A172 (cell line): ENCODE measurements at places on chromosomes 1 and 21. TPM values are rescaled to one million over a fixed set of nuclear protein-coding genes. Genes with fewer than 3 reads are reported as not detected.

GRCh38 chr1:28973596-28974421, 59.4 kb downstream of the EPB41 start:
- DNase-seq, result no peak

DNA sequence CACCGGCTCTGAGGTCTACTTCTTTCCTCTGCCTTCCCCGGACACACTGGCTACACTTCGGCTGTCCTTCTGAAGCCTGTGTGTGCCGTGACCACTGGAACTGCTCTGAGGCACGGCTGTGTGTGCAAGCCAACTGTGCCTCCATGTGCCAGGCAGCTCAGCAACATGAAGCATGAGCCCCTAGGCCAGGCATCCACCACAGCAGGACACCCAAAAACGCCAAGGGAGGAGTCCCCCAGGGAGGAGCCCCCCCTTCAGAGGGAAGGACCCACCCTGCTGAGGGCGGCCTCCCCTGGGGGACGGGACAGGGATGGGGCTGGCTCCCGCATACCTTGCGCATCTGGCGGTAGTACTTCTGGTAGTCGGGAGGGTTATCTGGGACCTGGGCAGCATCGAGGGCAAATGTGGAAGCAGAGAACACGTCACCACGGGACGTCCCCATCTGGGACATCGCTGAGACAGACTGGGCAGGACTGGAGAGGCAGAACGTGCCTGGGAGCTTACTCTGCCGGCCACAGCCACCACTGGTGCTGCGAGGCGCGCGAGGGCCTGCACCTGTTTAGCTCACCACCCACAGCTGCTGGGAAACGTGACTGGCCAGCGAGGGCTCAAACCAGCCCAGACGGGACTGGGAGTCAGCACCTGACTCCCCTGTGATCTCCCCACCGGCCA, 20.5 kb downstream of the LSS start:
- no peak for DNase-seq

GRCh38 chr1:43370564-43370963, 2.8 kb upstream of the ELOVL1 start:
- no peak for DNase-seq

DNA sequence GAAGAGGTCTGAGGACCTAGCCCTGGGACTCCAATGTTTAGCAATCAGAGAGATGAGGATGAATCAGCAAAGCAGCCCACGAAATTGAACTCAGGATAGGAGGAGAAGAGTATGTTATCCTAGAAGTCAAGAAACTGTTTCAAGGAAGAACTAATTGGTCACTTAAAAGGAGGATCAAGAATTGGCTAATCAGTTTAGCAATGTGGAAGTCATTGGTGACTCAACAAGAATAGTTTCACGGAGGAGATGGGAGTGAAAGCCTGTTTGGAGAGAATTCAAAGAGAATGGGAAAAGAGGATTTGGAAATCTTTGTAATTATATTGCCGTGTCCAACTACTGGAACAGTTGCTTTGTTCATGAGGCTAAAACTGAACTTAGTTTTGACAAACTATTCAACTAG, 7.4 kb downstream of the HMCN1 start:
- no peak for DNase-seq

GRCh38 chr1:16032388-16033102, 10.7 kb downstream of the CLCNKA start:
- peak; percentile 78 for DNase-seq

DNA sequence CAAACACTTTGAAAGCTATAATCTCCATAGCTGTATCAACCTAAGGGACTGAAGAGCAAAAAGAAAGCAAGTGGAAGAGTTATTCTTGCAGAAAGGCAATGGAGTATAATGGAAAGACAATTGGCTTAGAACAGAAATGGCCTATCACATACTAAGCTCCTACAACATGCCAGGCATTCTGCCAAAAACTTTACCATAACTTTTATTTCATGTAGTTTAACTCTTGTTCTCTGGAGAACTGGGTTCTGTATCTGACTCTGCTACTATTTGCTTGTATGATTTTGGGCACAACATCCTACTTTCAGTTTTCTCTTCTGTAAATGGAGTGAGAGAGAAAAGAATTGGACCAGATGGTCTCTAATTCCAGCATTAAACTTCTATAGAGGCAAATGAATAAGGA, 449.1 kb downstream of the GPATCH2 start:
- no peak for DNase-seq

DNA sequence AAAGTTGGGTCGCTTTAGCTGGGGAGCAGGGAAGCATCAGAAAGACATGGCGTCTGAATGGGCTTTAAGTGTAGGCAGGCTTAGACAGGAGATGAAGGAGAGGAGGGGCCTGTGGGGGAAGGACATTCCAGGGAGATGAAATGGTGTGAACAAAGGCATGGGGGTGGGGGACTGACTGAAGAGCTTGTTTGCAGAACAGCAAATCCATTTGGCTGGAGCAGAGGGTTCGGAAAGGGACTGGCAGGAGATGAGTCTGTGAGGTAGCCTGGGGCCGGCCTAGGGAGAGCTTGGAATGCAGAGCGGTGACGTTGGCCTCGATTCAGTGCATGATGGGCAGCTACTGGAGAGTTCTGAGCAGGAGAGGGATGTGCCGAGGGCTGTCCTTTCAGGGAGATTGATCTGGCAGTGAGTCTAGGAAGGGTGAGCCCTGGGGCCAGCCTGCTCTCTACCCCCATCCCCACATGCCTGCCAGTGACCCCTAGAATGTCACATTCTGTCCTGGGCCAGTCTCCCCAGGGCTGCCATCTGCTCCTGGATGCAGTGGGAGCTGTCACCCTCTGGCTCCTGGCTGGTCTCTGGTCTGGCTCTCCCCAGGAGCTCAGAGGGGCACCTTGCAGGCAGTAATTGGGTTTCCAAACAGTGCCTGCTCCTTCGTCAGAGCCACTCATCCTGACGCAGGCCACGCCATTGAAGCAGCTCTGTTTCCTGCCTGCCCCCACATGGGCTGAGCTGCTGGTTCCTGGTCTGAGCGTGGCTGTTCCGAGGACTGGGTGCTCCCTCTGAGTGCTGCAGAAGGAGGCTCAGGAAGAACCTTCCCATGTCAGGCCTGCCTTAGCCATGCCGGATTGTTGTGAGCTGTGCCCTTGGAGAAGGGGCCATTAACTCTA, 22.3 kb upstream of the TMEM222 start:
- peak; percentile 73 for DNase-seq

GRCh38 chr1:1721201-1721600, 3.0 kb downstream of the CDK11A start:
- DNase-seq, result no peak

Gene CYP4A22
- not detected in 2 replicates for total RNA-seq

Gene ZBTB8B
- total RNA-seq, result 0.02 and 0.07 TPM in 2 replicates
